ENCODE measurements at places on chromosomes 3 and 15.

DNA sequence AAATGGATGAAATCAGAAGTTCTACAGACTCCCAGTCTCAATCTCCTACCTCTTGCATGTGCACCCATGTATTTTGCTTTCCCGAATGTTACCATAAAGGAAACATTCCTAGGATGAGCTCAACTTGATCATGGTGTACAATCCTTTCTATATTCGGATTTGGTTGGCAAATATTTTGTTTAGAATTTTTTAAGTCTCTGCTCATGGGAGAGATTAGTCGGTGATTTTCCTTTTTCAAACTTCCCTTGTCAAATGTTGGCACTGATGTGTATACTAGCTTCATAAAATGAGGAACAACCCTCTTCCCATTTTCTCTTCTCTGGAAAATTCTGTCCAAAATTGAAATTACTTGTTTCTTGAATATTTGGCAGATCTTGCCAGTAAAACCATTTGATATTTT lies 317.6 kb upstream of the RASGRP1 start:
- no peak for DNase-seq

DNA sequence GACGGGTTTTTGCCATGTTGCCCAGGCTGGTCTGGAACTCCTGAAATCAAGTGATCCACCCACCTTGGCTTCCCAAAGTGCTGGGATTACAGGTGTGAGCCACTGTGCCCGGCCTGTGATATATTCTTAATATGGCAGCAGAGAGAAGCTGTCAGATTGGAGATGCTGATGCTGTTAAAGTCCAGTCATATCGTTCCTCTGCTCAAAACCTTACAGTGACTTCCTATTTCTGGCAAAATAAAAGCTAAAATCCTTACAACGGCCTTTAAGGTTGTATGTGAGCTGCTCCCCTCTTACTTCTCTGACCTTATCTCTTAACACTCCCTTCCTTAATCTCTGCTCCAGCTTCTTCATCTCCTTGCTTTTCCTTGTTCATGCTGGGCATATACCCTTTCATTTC lies 26.6 kb upstream of the MGA start:
- DNase-seq, result no peak

DNA sequence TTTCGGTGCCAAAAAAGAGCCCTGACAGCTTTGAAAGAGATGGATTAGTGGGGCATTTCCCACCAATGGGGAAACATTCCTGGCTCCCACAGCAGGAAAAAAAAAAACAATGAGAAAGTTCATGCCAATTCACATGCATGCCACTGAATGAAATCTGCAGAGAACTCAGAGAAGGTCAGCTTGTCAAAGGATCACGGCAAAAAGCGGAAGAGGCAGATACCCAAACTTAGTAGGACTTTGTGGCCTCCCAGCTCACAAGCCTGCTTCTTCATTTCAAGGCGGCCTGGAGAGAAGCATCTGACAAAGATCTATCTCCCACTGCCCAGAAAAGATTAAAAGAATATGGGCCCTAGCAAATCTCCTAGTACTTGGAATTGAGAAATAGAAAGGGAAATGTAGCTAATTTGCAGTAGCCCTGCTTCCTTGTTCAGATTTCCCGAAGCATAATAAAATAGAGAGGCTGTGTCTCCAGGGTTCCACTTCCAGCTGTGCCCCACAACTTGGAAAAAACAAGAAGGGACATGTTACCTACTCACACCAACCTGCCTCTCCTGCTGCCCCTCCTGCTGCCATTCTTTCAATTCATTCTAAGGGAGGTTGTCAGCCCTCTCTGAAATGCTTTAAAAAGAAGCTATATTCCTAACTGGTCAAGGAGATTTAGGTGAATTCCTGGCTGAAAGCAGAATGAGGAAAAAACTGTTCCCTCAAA lies 170.4 kb downstream of the FHIT start:
- DNase-seq, result no peak

- no peak for DNase-seq
Measured at GRCh38 chr3:194785315-194785714, 99.6 kb downstream of the FAM43A start.

GRCh38 chr3:159593927-159594605 lies 394.6 kb upstream of the IL12A start:
- DNase-seq, result no peak

GRCh38 chr15:88918738-88919137 lies 5.6 kb upstream of the MFGE8 start:
- DNase-seq, result peak; percentile 91

- DNase-seq, result no peak
Measured at GRCh38 chr3:112395181-112395895, 62.4 kb downstream of the CD200 start.

- no peak for DNase-seq
Measured at GRCh38 chr3:153146191-153147053, 15.6 kb upstream of the RAP2B start.

DNA sequence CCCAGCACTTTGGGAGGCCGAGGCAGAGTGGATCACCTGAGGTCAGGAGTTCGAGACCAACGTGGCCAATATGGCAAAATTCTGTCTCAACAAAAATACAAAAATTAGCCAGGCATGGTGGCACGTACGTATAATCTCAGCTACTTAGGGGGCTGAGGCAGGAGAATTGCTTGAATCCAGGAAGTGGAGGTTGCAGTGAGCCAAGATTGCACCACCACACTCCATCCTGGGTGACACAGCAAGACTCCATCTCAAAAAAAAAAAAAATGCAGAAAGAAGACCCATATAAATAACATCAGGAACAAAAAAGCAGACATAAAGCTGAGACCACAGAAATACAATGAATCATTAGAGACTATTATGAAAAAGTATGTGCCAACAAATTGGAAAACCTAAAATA lies 235.2 kb upstream of the VEPH1 start:
- DNase-seq, result no peak

GRCh38 chr3:82012775-82013174 lies 251.3 kb upstream of the GBE1 start:
- DNase-seq, result no peak

DNA sequence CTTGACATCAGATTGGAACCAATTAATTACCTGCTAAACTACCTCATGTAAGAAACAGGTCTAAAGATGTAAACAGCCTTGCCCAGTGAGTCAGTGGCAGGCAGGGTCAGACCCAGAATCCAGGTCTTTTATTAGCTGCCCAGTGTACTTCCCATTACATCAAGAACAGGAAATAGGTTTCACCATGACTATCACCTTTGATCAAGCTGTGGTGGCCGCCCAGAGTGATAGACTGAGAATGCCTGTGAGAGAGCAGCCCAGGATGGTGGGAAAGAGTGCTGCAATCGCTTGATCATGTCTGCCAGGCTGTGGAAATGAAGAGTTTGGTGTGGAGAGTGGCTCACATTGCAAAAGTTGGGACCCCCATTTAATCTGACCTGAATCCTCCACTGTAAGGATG lies 61.3 kb upstream of the PIAS1 start:
- no peak for DNase-seq

DNA sequence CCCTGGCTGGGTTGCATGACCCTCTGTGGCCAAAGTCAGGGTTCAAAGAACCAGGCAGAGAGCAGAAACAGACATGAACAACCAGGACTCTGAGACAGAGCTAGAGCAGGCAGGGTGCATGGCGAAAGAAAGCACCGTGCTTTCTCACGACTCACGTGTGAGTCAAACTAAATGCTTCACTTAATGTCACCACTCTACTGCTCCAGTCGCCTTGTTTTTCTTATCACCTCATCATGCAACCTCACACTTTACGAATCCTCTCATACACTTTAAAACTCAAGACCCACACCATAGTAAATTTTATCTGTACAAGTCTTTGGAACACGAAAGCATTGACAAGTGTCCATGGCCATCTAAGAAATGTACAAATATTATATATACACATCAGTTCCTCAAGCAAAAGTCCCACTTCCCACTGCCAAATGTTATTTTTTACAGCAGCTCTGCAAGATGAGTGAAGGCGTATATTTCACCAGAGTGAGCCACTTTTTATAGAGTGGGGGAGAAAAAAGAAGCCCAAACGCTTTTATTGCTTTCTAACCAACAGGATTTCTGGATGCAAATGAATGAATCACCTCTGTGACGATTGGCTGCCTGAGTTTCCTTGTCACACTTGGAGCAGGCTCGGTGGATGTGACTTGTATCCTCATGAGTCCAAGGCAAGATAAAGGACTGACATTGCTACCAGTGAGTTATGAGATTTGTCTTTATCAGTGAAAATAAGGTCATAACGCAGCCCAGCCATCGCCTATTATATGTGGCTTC lies 16.0 kb upstream of the MEGF11 start:
- peak; percentile 59 for DNase-seq

DNA sequence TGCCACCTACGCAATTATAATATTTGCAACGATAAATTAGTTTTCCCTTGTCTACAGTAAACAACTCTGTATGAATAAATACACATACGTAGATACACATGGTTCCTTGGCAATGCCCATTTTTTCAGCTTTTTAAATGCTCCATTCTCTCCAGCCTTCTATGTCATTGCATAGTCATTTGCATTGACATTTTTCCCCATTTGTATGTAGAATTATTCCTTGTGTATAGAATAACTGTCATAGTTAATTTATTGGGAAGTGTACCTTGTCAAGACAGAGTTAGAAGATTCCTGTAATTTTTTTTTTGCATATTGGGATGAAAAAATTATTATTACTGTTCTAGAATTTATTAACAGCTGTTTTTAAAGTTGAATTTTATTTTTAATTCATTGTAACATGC lies 736.7 kb upstream of the DPPA4 start:
- no peak for DNase-seq

GRCh38 chr3:97872525-97873042 lies 50.8 kb downstream of the CRYBG3 start:
- no peak for DNase-seq

GRCh38 chr3:36362216-36362615 lies 18.1 kb upstream of the STAC start:
- no peak for DNase-seq

- peak; percentile 81 for DNase-seq
Measured at GRCh38 chr3:42061713-42062380, 29.3 kb upstream of the TRAK1 start.

DNA sequence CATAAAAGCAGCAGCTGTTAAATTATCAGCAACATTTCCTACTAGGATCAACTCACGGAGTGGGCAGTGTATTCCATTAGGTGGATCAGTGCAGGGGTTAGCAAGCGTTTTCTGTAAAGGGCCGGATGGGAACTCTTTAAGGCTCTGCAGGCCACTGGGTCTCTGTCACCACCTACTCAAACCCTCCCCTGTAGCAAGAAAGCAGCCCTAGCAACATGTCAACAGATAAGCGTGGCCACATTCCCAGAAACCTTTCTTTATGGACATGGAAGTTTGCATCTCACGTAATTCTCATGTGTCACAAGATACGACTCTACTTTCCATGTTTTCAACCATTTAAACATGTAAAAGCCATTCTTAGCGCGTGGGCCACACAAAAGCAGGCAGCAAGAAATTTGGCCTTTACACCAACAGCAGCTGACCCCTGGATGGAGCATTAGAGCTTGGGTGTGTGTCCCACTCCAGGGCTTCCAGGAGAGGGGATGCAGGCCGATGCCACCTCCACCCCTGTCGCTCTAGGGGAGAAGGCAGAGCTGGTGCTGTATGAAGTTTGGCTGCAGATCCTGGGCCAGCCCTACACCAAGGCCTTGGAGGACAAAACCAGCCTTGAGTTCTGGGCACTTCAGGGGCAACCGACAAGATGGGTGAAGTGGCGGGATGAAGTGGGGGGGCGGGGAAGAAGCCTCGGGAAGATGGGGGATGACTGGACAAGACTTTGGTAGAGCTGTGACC lies 48.2 kb upstream of the CSPG4 start:
- no peak for DNase-seq

- DNase-seq, result no peak
Measured at GRCh38 chr3:90069748-90070147, 962.3 kb downstream of the EPHA3 start.

- DNase-seq, result no peak
Measured at GRCh38 chr3:112966633-112967032, 8.3 kb downstream of the CD200R1 start.

- no peak for DNase-seq
Measured at GRCh38 chr15:48389691-48390143, 58.5 kb downstream of the DUT start.

DNA sequence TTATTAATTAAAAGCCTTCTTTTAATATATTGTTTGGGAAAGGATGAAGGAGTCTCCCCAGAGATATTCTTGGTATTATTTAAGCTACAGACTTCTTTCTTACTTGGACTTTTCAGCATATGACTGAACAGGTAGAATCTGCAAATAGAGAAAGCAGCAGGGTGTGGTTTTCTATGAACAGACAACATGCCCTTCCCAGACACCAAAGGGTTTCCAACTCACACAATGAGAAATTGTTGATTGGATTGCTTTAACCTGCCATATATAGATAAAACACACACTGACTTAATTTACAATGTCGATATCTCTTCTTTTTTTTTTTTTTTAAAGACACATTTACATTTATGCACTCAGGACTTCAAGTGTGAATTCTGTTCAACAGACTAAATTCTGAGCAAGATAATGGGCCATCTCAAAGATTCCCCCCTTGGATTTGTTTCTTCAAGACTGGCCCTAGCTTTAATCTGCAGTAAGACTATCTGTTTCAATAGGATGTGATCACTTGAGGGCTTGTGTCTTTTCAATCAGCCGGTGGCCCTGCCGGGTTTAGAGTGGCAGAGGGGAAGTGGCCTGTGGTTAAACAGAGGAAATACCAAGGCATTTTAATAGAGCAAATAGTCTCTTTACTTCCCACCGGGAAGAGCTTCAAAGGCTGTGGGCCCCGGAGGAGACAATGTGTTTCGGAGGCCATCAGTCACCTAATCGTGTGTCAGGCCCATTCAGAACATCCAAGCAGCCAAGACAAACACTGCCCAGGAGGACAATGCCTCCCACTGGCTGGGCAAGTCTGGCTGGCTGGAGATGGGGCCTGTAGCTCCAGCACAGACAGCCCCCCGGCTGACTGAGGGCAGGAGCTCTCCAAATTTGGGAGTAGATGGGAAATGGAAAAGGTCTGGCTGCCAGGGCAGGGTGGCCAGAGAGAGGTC lies 6.1 kb downstream of the IL17RD start:
- DNase-seq, result no peak

DNA sequence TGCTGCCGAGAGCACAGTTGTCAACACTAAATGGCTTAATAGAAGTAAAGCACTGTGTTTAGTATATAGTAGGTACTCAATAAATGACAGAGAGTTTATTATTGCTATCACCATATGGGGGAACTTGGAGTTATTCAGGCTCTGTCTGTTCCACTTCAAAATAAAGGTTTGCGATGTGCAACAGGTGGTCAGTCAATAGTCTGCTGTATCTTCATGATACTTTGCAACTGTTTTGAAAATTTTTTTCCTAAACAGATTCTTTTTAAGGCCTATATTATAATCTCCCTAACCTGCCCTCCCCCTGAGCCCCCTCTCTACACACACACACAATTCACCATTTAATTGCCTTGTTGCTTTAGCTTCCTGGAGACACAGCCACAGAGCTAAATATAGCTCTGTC lies 164.7 kb upstream of the NR2F2 start:
- no peak for DNase-seq

DNA sequence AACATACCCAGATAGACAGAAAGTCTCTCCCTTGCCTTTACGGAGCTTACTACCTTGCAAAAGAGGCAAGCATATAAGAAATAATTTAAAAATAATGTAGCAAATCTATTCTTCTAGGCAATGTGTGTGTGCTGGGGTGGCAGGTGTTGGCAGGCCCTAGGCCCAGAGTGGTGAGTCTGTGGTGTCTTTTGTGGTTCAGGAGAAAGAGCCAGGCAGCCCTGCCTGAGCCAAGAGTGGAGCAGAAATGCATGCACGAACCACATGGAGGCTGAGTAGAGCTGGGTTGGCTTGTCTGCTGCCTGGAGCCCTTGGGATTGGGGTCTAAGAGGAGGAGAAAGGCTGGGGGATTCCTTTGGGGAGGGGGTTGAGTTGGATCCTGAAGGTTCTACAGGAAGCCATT lies 70.2 kb upstream of the MYZAP start:
- no peak for DNase-seq
